ENCODE measurements at places on chromosomes 4 and X.

GRCh38 chr4:56127716-56128115, 179.0 kb downstream of the CEP135 start:
- peak; percentile 80 for DNase-seq

DNA sequence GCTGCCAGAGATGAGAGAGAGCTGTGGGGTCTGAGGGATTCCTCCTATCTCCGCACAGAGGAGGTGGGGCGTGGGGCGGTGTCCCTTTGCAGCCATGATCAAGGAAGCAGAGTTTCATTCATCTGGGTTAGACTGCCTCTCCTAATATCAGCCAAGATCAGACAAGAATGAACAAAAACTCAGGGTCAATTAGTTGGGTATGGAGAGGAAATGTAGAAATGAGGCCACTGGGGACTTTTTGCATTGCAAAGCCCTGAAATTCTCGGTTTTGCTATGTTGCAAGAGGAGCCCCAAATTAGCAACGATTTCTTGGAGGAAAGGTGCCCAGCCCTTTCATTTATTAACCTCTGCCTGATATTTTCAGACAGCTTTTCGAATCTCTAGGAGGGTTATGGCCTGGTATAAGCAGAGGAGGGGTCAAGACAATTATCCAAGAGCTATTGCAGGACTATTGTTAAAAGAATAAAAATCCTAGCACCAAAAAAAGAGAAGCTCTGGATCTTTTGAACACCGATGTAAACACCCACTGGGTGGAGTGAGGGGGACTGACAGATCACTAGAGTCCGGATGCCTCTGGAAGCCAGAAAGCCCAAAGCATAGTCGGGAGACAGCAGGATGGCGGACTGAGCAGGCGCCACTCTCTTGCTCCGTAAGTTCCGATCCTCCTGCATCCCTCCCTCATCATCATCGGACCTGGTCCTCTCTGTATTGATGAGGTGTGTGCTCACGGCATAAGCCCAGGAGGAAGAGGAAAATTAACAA, 34.4 kb upstream of the ACSL1 start:
- no peak for DNase-seq

DNA sequence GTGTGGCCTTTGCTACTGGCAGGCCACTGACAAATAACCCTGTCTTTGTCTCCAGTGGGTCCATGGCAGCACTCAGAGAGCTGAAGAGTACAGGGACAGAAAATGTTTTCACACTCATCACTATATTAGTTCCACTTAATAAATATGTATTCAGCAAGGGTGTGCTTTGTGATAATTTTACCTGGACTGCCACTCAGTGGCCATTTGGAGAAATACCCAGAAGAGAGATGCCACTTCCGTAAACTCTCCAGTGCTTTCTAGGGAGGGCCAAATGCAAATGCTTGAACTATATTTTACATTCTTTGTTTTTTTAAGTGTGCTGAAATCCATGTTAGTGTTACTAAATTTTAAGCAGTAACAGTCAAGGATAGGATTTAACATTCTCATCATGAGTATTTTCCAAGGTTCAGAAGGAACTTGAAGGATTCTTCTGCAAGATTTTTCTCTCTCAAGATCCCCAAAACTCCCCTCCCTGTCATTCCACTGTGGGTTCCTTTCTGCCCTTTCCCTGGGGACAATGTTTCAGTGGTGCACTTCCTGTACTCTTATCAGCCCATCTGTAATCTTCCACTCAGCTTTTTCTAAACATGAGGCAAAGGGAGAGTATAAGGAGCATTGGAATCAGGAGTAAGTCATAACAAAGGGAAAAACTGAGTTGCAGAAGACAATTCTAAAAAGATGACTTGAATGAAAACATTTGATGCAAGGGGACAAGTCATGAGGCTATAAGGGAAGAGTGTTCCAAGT, 46.0 kb downstream of the TFDP3 start:
- no peak for DNase-seq

DNA sequence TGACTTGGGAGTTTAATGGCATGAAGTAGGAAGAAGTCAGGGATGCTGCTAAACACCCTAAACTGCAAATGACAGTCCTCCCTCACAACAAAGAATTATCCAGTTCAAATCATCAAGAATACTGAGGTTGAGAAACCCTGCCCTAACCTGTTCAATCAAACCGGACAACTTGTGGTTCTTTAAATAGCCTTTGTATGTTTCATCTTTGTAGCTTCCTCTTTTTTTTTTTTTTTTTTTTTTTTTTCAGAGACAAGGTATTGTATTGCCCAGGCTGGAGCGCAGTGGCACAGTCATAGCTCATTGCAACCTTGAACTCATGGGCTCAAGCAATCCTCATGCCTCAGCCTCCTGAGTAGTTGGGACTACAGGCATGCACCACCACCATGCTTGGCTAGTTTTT, 52.5 kb upstream of the TTC29 start:
- DNase-seq = no peak

DNA sequence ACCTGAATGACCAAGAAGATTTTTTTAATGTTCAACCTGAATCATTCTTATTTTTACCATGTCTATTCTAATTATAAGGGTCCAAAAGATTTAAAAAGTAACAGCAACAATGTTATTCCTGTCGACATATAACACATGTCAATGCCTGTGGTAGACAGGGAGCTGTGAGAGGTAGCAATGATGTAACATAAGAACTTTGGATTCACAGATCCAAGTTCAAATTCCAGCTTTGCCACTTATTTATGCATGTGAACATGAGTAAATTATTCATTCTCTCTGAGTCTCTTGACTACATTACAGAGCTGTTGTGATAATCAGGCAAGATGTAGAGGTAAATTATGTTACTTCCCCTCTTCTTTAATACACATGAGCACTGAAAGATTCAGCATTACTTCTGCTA, 54.5 kb downstream of the KLHL8 start:
- DNase-seq = no peak

DNA sequence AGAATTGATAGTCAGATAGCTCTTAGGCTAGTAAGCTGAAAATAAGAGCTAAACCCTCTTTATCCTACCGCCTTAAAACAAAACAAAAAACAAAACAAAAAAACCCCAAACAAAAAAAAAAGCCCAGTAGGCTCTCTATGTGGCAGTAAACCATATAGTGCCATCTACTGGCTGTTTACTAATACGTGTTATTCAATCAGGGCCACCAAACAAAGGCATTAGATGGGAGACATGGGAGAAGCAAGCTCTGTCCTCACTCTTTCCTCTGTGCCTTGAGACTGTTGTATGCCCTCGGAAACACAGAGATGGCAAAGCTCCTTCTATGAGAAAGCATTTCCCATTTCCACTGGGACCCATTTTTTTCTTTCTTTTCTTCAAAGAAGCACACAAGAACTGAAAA, 148.8 kb upstream of the MID1 start:
- no peak for DNase-seq

DNA sequence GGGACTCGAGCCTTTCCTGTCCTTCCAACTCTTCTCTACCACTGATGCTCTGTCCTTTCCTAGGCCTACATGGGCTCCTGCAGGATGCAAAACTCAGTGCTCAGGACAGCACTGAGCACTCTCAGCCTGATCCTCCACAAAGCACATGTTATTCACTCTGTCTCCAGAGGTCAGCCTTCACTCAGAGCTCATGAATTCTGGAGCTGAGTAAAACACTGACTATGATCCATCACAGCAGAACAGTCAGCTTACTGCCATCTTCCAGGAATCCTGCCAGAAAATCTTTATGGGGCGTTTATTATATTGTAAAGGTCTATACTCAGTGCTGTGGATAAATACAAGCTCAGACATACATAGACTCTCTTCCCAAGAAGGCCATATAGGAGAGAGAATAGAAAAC, 121.5 kb upstream of the CPEB2 start:
- no peak for DNase-seq

DNA sequence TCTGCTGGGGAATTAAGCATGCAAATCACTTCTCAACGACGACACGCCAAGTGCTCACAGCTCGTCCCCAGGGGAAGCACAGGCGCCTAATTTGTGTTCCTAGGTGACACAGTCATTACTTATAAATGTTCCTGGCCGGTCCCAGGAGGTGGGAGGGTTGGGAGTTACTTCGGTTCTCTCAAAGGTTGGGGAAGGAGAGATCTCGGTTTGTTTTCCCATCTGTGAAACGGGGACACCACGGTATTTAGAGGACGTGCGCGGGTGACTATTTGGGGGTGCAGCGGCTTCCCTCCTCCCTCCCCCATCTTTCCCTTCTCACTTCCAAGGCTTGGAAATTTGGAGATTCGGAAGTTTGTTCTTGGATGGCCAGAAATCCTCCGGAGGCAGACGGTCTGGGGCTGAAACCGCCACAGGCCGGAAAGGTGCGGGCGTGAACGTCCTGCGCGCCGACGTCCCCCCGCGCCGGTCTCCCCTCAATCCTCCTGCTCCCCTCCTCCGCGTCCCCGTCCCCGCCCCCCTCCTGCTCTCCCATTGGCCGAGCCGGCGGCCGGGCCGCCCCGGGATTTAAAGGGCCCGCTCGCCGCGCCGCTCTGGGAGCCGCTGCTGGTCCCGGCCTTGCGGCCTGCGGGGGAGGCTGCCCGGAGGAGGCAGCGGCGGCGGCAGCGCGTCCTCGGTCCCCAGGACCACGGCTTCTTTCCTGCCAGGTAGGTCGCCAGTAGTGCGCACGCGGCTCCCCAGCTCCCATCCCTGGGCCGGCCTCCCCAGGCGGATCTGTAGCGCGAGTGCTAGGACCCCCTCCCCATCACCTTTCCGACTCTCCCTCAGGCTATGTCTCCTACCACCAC, at the start of gene PORCN:
Gene PORCN (plus strand): TSS at position 593 of the 845 bp plus-strand sequence. CDS start 829 bp downstream, outside the sequence.
- peak; percentile 76 for DNase-seq

DNA sequence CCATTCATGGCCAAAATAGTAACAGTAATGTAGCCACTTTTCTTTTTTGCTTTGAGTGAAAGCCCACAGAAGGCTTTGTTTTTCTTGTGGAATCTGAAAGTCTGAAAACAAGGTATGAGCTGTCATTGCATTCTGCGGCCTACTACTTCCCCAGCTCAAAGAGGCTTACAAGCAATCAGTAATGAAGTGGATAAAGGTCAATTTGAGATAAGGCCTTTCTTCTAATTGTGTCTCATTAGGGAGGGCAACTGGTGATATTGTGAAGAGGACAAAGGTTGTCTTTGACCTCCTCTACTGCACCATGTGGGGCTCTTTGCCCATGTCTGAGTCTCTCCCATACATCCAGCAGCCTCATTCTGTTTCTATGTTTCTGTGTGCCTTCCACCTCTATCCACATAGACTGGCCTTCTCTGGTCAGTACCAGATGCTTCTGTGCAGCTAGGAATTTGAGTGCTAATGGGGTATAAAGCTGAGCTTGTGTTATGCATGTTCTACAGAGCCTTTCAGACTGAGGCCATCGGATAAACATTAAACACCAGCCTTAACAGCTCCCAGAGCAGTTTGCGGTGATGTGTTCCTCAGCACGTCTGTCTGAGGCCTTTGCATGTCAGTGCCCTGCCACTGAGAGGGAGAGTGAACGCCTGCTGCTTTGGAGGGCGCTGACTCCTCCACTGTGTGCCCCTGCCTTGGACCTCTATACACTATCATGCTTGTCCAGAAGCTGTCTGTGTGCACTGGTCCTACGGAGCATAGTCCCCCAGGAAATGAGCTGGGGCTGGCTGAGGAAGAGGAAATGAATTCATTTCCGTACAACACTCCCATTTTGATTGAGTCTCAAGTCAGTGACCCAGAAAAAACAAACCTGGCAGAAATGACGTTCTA, 80.2 kb downstream of the SH2D1A start:
- DNase-seq = no peak

DNA sequence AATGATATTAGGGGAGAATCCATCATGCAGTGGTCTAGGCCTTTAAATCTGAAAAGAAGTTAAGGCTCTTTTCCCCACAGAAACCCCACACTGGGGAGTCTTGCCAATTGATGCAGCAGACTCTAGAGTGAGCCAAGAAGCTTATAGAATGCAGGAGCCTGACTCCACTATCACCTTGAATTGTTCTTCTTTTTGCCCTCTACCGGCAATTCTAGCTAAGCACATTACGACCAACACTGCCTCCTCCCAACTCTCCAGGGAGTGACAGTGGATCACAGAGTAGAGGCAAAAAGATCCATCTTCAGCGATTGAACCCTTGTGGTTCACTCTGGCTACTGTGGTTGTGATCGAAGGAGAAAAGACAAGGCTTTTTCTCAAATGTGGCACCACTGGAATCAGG, 331.5 kb downstream of the NKX6-1 start:
- no peak for DNase-seq

GRCh38 chrX:139842326-139843185, 90.3 kb downstream of the ATP11C start:
- DNase-seq = no peak

GRCh38 chrX:13090339-13091110, 46.1 kb upstream of the FAM9C start:
- no peak for DNase-seq

DNA sequence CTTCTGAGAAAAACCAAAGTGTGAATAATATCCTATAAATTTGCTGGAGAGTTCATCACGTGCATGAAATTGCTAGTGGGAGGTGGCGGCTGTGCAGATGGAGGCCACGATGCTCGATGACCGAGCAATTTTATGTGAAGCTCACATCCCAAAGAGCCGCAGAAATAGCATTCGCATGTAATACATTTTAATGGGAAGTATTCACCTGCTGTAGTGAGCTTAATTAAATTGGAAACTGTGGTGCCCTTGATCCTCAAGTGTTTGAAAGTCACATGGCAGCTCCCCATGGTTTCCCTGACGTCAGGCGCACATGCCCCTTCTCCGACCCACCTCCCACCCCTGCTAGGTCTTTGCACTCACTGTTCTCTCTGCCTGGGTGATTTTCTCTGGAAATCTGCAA, 136.8 kb downstream of the STK32B start:
- DNase-seq = no peak

DNA sequence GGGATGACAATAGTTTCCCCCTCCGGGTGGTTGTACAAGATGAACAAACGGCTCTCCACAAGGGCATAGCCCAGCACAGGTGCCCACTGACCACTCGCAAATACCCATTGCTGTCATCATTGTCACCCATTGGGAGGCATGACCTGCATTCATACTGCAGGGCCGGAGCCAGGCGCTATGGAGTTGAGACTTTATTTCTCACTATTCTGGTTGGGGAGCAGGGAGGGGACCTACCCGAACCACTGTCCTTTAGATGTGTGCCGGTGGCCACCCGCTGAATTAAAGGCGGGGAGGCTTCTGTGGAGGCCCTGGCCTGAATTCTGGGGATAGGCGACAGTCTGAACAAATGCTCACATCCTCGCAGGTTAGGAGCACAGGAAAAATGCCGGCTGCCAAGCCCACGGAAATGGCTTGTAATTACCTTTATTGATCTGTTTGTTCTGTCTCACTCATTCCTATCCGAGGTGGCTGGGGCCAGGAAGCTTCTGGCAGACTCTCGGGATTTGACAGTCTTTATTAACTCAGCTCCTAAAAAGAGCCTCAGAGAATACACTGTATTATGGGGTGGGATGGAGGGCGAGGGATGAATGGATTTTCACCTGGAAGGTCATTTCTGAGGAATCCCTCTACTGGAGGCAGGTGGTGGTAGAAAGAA, 125.1 kb upstream of the PSAPL1 start:
- no peak for DNase-seq

All from kidney (tissue), 22 donors.